ENCODE measurements at places on chromosomes 1 and 21.

GRCh38 chr1:206753141-206753540 is 17.4 kb upstream of the IL19 start:
- peak; percentile 77 for DNase-seq

DNA sequence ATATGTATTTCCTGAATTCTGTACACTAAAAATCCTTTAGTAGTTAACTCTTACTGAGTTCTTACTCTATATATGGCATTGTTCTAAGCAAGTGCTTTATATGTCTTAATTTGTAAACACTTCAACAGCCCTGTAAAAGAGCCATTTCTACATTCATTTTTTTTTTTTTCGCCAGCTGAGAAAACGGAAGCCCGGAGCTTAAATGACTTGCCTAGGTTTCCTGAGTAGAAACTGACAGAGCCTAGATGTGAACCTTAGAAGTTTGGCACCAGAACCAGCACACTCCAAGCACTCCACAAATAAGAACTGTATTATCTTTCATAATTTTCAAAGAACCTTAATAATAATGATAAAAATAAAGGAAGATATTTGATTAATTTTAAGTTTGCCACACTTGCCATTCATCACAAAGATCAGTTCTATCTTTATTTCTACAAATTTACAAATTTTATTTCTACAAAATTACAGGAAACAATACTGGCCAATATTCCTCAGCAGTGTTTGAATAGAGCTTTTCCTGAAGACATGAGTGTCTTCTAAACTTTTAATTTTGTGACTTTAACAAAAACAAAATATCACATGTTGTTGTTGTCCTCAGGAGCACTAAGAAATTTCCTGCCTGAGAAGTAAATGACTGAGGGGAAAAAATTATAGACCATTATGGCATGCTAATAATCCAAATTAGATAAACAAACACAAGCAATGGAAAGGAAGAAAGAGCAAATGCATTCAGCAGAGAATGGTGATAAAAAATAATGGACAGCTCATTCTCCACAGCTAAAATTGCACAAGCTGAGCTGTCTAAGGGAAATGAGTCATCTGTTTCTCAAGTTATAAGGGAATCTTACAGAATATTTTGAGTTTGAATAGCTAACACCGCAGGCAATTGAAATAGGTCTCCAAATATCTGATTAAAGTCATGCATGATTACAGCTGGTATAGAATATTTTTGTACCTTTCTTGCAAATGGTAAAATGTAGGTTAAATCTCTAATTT is 71.2 kb downstream of the DPYD start:
- DNase-seq, result peak; percentile 71

- DNase-seq, result no peak
Observed at GRCh38 chr1:18784482-18784831, 75.0 kb downstream of the TAS1R2 start.

DNA sequence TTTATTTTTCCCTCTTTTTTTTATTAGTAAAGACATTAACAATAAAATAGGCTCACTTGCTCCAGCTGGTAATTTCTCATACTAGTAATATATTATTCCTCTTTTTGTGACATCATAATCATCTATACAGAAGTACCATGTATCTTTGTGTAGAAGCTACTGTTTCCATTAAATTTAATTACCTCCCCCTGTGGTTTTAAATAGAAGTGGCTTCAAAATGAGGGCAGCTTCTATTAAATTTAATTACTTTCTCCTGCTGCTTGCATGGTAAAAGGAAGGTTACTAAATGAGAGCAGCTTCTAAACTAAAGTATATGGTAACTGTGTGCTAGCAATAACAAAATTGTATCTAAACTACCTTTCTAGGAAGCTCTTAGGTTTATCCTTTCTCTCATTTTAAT is 94.0 kb downstream of the DPYD start:
- no peak for DNase-seq

- DNase-seq, result no peak
Observed at GRCh38 chr1:97137862-97138514, 416.4 kb downstream of the PTBP2 start.

- DNase-seq, result no peak
Observed at GRCh38 chr1:9784508-9785133, 39.1 kb downstream of the CLSTN1 start.

- DNase-seq, result no peak
Observed at GRCh38 chr1:39127513-39127912, 77.0 kb upstream of the MACF1 start.

GRCh38 chr1:24905355-24905978 is 24.6 kb downstream of the RUNX3 start:
- no peak for DNase-seq

- DNase-seq, result no peak
Observed at GRCh38 chr1:71414179-71414578, 333.3 kb upstream of the ZRANB2 start.

- no peak for DNase-seq
Observed at GRCh38 chr1:18010408-18010807, 97.2 kb upstream of the IGSF21 start.

- no peak for DNase-seq
Observed at GRCh38 chr1:155379180-155379579, 58.5 kb downstream of the RUSC1 start.

DNA sequence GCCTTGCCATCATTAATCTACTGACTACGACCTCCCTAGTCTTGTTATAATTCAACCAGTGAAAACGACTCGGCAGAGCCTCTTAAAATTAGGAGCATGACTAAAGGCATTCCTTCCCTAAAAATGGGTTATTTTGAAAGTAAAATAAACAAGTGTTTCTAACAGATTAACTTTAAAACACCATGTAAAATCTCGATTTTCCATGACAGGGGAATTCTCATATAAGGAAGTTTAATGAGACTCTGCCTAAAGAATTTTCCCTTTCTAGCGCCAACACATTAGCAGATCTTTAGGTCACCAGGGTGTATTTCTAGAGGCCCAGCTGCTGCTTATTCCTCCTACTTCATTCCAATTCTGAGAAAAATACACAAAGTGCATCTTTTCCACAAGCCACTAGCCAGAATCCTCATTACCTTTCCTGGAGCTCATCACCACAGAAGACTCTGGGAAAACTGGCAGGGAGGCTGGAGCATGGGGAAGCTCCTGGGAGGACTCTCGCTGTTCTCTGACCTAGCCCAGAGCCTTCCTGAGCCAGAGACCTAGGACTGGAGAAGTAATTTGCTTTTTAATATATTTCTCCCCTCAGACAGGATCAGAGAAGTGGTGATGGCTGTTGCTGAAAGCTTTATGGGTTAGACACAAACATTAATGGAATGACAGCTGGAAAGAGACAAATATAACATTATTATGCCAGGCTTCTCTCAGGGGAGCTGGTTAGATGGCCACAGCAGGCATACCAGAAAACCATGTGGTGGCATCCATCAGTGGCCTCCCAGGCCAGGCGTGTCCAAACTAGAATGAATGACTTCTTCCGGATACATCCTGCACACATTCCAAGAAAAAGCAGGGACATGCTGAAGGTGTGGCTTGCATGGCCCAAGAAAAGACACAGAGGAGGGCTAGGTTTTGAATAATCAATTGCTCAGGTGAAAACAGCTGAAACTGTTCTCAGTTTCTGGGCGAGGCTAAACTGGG is 63.6 kb upstream of the CTTNBP2NL start:
- no peak for DNase-seq

DNA sequence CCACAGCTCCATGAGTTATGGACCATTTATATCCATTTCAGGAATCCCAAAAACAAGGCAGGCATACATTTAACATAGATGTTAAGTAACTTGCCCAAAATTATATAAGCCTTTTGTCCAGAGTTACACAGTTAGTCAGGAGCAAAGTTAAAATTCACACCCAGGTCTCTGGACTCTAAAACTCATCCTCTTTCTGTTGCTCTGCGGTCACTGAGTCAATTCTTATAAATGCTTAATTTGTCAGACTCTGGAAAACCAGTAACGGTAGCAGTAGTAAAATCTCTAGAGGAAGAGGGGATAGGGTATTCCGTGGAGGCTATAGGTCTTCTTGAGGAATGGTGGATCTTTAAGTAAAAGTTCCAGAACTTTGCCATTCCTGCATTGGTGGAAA is 223.6 kb upstream of the JUN start:
- no peak for DNase-seq

- no peak for DNase-seq
Observed at GRCh38 chr21:34540206-34540605, 28.2 kb upstream of the KCNE1 start.

GRCh38 chr1:205258719-205259118 is 31.0 kb downstream of the TMCC2 start:
- no peak for DNase-seq

DNA sequence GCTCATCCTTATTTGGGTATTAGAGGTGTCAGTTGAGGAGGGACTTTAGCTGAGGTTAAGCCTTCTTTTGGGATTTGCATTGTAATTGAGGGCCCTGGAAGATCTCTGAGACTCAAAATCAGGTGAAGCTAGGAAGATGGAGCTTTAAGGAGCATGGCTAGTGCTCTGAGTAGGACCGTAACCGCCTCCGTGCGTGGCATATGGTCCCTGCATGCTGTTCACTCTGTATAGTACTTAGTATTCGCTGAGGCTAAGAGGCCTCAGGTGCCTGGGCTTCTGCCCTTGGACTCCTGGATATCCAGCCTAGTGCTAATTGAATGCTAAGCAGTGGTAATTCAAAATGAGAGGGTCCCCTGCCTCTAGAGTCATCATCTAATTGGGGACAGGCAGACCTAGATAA is 22.5 kb downstream of the NSUN4 start:
- DNase-seq, result no peak

GRCh38 chr1:92882819-92883218 is 51.0 kb downstream of the RPL5 start:
- DNase-seq, result no peak

GRCh38 chr1:167488786-167489185 is 29.5 kb downstream of the CD247 start:
- no peak for DNase-seq

- no peak for DNase-seq
Observed at GRCh38 chr1:94281361-94282142, 44.2 kb upstream of the ARHGAP29 start.

GRCh38 chr1:56563568-56563967 is 15.8 kb downstream of the PLPP3 start:
- DNase-seq, result no peak

DNA sequence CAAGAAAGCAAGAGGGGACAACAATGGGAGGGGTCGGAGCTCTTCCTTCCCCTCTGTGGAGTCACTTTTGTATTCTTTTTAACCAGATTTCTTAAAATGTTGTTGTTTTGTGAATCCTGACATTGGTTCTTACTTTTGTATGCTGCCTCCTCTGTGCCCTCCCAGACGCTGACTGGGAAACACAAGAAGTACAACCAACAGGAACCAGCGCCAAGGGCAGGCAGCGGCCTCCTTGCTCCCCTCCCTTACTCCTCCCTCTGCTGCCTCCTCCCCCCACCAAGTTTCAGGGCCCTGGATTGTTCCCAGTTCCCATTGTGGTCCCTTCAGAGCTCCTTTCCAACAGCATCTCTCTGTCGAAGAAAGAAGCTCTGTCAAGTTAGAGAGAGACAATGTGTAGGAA is 111.1 kb downstream of the BRINP2 start:
- no peak for DNase-seq

DNA sequence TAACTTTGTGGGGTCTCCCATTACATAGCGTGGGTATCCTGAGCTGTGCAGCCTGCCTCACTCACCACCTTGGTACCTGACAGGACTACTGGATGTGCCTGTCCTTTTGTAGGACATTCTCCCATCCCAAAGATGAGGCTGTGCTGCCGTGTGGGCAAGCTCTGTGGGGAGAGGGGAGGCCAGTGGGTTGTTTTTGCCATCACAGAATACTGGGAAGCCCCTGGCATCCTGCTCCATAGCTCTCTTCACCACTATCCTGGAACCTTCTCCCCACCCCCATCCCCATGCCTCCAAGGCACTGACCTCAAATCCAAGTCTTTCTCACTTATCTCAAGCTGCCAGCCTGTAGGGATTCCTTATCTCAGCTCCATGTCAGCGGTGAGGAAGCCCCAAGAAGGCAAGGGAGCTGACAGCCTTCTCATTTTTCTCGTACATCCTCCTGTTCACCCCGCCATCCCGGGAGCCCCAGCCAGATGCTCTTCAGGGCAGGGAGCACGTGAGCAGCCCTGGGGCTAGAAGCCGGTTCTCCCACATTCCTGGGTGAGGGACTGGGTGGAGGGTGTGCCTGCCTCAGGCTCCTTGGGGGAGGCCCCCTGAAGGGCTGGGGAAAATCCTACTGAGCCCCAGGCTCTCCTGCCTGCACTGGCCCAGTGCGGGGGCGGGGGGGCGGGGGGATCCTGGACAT is 2.4 kb upstream of the ELF3 start:
- no peak for DNase-seq

DNA sequence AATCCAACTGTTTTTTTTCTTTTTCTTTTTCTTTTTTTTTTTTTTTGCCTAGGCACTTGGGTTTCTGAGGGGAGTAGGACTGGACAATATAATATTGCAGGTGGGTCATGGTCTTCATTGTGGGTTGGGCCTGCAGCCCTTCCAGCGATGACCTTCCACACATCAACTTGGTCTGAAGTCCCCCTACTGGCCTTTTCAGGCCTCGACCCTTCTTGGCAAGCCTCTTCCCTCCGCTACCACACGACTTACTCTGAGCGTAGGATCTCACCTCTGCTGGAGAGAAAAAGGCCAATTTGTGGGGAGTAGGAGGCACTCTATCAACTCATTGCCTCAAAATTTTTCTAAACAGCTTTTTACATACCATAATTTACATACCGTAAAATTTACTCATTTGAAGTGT is 51.1 kb upstream of the GRIK3 start:
- DNase-seq, result no peak

GRCh38 chr21:32765058-32765457 is 6.5 kb downstream of the PAXBP1 start:
- DNase-seq, result no peak

DNA sequence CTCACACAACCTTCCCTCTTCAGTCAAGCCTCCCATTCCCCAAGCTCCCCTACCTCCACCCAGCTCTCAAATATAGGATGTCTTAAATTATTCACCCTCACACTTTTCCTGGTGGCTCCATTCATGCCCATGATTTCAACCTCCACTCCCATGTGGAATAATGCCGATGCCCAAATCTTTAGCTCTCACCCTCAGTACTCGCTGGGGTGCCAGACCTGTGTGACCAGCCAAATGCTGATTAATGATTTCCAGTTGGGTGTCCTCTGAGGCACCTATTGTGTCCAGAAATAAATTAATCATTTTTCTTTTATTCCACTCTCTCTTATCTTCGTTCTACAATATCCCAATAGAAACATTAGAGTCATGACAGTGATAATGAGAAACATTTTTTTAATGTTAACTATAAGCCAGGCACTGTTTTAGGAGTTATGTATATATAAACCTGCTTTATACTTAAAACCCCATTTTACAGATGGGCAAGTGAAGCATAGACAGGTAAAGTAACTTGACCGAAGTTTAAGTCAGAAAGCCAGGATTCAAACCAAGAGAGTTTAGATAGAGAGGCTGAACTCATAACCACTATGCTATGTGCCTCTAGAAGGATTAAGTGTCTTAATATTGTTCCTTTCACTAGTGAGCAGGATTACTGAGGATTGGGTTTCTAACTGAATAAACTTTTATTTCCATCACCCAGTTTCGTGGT is 209.7 kb downstream of the DUSP10 start:
- DNase-seq, result no peak

DNA sequence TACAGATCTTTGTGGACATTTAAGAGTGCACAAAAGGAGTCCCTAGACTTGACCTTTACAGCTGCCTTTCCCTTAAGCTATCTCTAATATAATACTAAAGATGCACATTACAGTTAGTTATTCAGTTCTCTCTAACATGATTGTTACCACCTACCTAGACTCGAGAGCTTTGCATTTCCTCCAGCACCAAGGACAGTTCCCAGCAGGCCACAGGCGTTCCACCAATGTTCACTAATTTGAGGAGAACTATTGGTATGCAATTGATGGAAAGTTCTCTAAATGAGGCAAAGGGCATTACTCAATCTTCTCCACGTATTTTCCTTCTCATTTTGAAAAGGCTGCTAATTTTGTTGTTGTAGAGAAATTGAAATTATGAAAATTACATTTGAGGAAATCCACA is 5.4 kb upstream of the NTNG1 start:
- DNase-seq, result no peak
